Effector memory CD4-positive, alpha-beta T cell (primary cell): ENCODE measurements at places on chromosomes 16 and 17.

DNA sequence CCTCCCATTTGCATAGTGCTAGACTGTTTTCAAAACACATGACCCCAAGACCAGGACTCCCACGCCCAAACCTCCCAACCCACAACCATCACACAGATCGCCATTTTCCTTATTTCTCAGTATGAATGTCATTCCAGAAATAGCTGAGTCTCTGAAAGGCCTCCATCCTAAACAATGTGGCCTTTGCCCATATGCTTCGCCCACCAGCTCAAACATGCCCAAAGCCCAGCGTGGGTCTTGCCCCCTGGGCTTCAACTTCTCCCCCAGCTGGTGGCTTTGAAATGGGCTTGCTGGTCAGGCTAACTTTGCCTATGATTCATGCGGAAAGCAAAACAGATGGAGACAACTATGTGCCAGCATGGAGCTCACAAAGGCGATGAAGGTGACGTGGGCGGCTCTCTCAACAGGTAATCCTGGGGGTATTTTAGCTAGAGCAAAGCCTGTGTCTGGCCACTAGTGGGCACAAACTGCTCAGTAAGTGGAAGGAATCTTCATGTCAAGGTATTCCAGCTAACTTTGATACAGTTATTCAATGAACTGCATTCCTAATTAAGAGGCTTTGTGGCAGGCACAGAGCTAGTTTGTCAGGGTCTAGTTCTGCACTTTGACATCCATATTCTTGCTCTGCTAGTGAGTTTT lies 17.1 kb downstream of the PMP22 start:
- no peaks in the 10 kb centered on the region for H3K4me1 ChIP-seq
- no peak overlapping the region for H3K27ac ChIP-seq
- H3K36me3 ChIP-seq: no peaks in the 10 kb centered on the region
- H3K27me3 ChIP-seq: no peaks in the 10 kb centered on the region

DNA sequence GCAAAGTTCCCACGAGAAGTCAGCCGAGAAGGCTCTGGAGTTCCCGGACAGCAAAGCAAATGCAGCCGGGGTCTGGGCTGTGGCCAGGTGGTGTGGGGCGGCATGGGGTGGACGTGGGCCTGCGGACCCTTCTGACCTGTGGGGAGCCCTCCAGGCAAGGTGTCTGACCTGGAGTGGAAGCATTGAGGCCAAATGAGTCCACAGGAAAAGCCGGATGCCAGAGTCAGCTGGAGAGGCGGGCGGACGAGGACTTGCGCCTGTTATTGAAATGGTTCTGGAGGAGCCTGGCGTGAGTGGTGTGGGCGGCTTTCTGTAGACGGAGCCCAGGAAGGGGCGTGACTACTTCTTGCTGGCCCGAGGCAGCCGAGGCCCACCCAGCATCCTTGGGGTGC lies 50.5 kb upstream of the ZNF750 start:
- DNase-seq: no peak
- H3K27ac ChIP-seq: no peak overlapping the region
- H3K4me1 ChIP-seq: peaks cover 22% of the 10 kb centered on the region
- no peak overlapping the region for H3K4me3 ChIP-seq
- H3K27me3 ChIP-seq: no peaks in the 10 kb centered on the region
- peaks cover 8% of the 10 kb centered on the region for H3K36me3 ChIP-seq

DNA sequence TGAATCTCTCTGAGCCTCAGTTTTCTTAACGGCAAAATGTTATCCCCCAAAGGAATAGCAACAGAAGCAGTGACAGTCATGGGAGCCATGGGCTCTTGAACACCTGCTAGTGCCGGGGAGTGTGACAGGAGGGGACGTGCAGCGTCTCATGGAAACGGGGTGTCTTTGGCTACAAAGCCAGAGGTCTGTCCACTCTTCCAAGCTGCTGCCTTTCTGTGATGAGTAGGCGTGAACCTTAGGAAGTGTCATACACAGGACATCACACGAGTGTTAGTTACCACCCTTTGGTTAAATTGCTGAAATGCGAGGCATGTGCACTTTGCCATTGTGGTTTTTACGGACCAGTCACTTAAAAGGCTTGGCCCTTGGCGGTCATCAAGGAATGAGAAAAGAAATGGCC lies 93.4 kb downstream of the IRF8 start:
- no peaks in the 10 kb centered on the region for H3K27me3 ChIP-seq
- no peaks in the 10 kb centered on the region for H3K36me3 ChIP-seq
- no peak for DNase-seq

DNA sequence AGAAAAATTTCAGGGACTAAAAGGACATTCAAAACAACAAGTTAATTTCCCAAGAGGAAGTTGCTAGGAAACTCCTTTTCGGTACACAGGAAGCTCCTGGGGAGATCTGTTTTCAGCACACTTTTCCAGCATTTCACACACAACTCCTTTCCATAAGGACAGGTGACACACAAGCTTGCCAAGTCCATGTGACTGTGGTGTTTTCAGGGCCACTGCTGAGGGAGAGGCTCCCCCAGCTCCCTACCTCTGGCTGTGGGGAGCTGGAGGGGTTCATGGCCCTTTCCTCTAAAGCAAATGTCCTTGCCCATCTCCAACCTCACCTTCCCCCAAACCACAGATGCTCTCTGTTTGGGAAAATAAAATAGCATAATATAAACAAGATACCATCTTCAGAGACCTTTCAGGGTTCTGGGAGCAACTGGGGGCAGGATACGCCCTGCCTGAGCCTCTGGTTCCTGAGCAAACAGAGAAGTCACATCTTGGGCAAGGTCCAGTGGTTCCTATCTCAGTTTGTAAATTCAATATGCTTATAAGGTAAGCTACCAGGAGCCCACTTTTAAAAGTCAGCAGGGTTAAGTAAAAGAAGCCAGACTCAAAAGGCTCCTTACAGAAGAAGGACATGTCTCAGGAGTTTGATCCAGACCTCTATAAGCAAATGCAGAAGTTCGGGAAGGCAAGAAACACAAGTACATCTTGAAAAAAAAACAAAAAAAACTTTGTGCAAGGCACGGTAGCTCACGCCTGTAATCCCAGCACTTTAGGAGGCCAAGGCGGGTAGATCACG lies 3.0 kb downstream of the PDZD9 start:
- H3K4me1 ChIP-seq: peaks cover 6% of the 10 kb centered on the region
- no peaks in the 10 kb centered on the region for H3K27me3 ChIP-seq
- H3K4me3 ChIP-seq: no peak overlapping the region
- no peak for DNase-seq
- no peaks in the 10 kb centered on the region for H3K36me3 ChIP-seq

DNA sequence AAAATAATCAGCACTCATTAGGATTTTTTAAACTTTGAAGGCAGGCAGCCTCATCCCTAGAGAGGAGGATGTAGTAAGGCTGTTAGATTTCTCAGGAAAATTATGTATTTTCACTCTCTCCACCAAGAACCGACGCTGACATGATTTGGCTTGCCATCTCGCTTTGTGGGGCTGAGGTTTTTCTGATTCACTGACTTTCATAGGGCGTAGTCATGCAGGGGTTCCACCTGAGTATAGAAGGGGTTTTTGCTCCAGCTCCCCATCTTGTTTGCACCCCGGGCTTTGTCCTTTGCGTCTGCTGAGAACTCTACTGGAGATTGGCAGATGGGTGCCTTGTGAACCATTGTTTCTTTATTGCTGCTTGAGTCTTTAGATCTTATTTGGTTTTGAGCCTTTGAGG lies 20.2 kb downstream of the TOM1L1 start:
- H3K36me3 ChIP-seq: no peaks in the 10 kb centered on the region
- H3K4me1 ChIP-seq: no peaks in the 10 kb centered on the region
- no peak overlapping the region for H3K4me3 ChIP-seq
- no peak for DNase-seq

- no peak for DNase-seq
- H3K27me3 ChIP-seq: no peaks in the 10 kb centered on the region
- H3K36me3 ChIP-seq: peaks cover 18% of the 10 kb centered on the region
- no peak overlapping the region for H3K27ac ChIP-seq
- H3K4me3 ChIP-seq: no peak overlapping the region
- H3K4me1 ChIP-seq: peaks cover 6% of the 10 kb centered on the region
Measured at GRCh38 chr17:63926164-63926563, 6.0 kb downstream of the CD79B start.
